ENCODE measurements at places on chromosomes 2 and 18. TPM values are rescaled to one million over a fixed set of nuclear protein-coding genes. Genes with fewer than 3 reads are reported as not detected.
A peak's percentile ranks its signal among the peaks of the same experiment; 100 is the strongest.

DNA sequence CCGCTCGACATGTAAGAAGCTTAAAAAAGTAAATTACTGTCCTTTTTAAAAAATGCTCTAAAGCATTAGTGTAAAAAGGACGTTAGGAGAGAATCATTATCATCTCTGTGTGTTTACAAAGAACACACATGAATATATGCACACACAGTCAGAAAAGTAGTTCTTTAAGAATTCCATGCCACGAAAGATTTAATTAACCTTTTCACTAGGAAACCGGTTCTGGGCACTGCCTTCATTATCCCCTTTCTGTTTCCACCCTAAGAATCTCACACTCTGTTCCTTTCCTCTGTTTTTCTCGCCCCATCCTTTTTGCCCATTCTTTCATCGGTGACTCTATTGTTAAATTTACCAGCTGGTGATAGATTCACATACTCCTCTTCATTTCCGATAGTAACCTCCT lies 338.6 kb downstream of the DCC start:
- H3K27ac ChIP-seq: no peak overlapping the region
- H3K27me3 ChIP-seq: no peaks in the 10 kb centered on the region
- no peaks in the 10 kb centered on the region for H3K36me3 ChIP-seq
- no peak overlapping the region for H3K4me3 ChIP-seq

DNA sequence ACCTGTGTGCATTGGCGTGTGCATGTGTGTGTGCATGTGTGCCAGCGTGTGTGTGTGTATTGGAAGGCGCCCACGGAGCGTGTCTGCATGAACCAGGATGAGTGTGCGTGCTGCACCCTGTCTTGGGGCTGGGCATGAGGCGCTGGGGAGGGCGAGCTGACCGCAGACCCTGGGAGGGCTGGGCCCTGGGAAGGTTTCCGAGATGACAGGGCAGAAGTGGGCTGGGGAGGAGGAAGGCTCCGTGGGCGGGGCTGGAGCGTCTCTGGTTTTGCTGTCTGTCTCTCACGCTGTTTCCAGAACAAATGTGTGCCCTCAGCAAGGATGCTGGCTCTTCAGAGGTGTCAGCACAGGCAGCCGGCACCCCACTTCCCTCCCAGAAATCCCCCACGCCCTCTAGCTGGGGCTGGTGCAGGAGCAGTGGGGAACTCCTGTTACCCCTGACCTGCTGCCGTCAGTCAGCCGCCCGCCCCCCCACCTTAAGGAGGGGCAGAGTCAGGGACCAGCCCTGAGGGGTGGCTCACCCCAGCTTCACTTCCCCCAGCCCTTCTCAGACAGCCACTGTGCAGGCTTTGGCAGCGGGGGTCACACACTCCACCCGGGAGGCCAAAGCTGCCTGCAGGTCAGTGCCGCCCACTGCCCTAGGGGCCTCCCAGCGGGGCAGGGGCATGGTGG lies at the start of gene GPR35:
Gene GPR35 (plus strand): TSS at position 531 of the 672 bp plus-strand sequence. CDS start 4,473 bp downstream, outside the sequence.
- no peaks in the 10 kb centered on the region for H3K4me1 ChIP-seq
- H3K27ac ChIP-seq: peak within 1 kb of the TSS; percentile 71
- H3K4me3 ChIP-seq: no peak within 1 kb of the TSS
- H3K27me3 ChIP-seq: no peaks in the 10 kb centered on the region
- peak; percentile 19 for DNase-seq
- no peaks in the 10 kb centered on the region for H3K36me3 ChIP-seq

GRCh38 chr2:236021499-236022057 lies 146.6 kb downstream of the GBX2 start:
- no peaks in the 10 kb centered on the region for H3K27me3 ChIP-seq
- DNase-seq: no peak
- no peaks in the 10 kb centered on the region for H3K36me3 ChIP-seq
- no peaks in the 10 kb centered on the region for H3K4me1 ChIP-seq
- no peak overlapping the region for H3K4me3 ChIP-seq

DNA sequence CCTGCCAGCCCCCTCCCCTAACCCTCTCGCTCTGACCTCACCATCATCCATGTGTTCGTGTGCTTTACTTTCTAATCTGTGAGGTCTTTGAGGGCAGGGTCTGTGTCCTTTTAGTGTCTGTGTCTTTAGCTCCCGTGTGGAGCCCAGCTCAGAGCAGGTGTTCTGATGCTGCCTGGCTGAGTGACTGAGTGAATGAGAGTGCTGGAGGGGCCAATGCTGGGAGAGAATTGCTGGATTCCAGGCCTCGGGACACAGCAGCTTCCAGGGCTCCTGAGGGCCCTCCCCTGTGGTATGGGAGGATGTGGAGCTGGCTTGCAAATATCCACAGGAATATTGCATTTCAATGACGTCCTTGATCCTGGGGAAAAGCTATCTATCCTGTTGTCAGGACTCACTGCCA lies 160.6 kb downstream of the ANKRD30B start:
- H3K36me3 ChIP-seq: no peaks in the 10 kb centered on the region
- no peak overlapping the region for H3K4me3 ChIP-seq
- H3K27ac ChIP-seq: no peak overlapping the region
- H3K27me3 ChIP-seq: no peaks in the 10 kb centered on the region

DNA sequence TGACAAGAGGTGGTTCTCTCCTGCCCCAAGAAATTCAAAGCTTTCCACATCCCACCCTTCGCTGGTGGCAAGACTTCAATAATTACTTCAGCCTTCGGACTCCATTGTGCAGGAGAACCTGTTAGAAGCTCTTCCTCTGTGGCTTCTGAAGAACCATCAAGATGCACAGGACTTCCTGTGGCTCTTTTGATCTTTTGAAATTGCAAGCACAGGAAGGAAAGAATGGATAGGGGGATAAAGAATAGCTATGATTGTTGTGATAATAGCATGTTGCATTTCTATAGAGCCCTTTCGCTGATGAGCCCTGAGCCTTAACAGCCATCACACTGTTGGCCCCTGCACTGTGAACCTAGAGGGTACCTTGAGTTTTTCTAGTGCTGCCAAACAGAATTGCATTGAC lies 7.4 kb downstream of the EPAS1 start:
- no peak for DNase-seq
- H3K4me3 ChIP-seq: no peak overlapping the region
- peaks cover 46% of the 10 kb centered on the region for H3K4me1 ChIP-seq
- peak overlapping the region; percentile 67 for H3K27ac ChIP-seq
- peaks cover 2% of the 10 kb centered on the region for H3K27me3 ChIP-seq

- no peaks in the 10 kb centered on the region for H3K4me1 ChIP-seq
- H3K4me3 ChIP-seq: no peak overlapping the region
- no peaks in the 10 kb centered on the region for H3K36me3 ChIP-seq
- no peak overlapping the region for H3K27ac ChIP-seq
- DNase-seq: no peak
Observed at GRCh38 chr2:41863062-41863461, 184.8 kb upstream of the PKDCC start.

EML6 gene
- total RNA-seq: 2.8 TPM

GAL3ST2 gene
- not detected for total RNA-seq
